Kidney capillary endothelial cell (primary cell): ENCODE measurements at places on chromosomes 13 and 19.

DNA sequence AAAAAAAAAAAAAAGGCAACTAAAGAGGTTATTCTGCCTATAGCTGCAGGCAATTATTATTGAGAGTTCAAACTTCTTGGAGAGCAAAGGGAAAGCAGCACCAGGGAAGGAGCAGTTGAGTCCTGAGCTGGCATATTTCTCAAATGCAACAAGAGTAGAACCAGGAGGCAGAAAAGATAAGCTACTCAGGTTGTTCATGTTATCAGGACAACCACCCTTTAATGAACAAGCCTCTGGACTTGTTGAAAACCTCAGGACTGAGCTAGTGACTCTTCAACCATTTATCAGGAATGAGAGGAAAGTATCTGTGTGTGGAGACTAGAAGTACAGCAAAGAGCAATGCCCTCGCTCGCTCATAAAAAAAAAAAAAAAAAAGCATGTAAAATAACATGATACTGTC, 183.0 kb downstream of the KCTD12 start:
- no peak for DNase-seq

DNA sequence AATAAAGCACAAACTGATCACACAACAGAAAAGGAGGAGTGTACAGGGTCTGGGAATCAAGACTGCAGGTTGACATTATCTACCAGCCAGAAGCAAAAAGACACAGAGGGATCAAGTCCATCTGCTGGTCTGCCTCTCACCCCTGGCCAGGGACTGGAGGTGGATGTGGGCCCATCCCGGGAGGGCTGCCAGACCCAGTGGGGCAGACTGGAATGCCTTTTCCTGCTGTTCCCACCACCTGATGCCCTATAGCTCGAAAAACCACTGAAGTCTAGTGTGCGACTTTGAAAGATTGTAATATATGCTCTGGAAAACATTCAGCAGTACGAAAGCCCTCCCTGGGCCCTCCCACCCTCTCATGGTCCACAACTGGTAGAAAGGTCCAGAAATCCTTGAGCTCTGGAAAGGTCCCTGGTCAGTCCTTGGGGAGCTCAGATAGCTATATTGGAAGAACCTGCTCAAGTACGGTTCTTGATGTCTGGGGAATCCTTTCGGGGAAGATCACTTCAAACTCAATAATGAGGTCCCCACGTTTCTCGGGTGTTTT, 2.6 kb downstream of the DNAJB1 start:
- no peak for DNase-seq

GRCh38 chr13:23695711-23696464, 125.7 kb downstream of the TNFRSF19 start:
- no peak for DNase-seq

GRCh38 chr19:48896191-48896720, 2.3 kb downstream of the TULP2 start:
- no peak for DNase-seq

DNA sequence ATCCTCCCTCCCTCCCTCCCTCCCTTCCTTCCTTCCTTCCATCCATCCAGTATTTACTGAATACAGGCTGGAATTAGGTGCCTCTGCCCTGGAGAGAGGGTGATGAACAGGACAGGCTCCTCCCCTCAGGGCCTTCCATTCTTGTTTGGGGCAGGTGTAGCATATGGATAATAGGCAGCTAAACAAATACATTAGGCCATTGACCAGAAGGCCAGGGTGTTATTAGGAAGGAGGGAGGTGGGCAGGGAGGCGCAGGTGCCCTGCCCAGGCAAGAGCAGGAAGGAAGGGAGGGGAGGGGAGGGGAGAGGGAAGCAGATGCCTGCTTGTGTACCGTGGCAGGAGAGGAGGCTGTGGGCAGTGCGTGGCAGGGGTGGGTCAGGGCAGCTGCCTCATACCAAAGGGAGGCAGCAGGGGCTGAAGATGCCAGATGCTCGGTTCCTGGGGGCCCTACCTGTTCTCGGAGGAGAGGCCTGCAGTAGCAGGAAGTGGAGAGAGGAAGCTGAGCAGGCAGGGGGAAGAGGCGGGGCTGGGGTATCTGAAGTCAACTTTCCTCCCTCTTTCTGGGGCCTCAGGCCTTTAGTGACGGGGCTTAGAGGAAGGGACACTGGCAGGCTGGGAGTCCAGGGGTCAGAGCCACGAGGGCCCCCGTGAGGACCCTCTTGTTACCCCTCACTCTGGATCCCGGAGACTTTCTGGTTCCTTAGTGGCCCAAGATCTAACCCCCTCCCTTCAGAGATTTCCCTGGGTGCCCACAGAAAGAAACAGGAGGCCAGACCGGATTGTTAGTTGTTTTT, at the start of gene RINL:
Gene RINL, minus strand, starts transcription at position 495 of the 794 bp plus-strand sequence. CDS start 1,533 bp downstream, outside the sequence.
- no peak for DNase-seq

DNA sequence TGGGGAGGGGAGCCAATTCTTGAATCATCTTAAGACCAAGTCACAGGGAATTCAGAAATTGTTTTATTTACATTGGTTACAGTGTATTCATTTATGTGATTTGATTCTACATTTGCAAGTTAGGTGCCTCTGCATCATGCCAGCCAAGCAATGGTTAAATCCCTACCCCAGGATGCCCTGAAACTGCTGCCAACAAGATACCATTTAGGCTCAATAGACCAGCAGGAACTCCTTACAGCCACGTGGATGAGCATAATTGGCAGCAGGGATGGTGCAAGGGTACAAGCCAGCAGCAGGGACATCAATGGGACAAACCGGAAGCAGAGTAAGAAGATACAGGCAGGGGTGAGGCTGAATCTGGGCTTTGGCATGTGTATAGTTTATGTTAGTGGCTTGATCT, 72.4 kb upstream of the NBEA start:
- no peak for DNase-seq

DNA sequence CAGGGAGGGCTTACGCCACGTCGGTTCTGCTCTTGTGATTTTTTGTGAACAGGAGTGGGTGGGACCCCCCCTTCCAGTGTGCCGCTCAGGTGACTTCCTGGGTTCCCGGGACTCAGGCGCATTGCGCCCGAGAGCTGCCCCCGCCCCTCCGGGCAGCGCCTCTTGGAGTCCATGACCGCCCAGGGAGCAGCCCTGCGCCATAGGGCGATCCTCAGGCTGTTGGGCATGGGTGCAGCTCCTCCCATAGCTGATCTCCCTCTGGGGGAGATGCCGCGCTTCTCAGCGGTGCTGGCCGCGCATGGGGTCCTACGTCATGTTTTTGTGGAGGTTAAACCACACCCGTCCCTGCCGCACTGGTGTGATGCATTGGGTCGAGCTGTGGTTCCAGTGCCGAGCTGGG, 7.9 kb upstream of the TMPRSS9 start:
- DNase-seq, result no peak

- DNase-seq, result no peak
Observed at GRCh38 chr19:54882758-54883157, 8.7 kb downstream of the FCAR start.

- no peak for DNase-seq
Observed at GRCh38 chr13:33441015-33441414, 155.5 kb upstream of the STARD13 start.

DNA sequence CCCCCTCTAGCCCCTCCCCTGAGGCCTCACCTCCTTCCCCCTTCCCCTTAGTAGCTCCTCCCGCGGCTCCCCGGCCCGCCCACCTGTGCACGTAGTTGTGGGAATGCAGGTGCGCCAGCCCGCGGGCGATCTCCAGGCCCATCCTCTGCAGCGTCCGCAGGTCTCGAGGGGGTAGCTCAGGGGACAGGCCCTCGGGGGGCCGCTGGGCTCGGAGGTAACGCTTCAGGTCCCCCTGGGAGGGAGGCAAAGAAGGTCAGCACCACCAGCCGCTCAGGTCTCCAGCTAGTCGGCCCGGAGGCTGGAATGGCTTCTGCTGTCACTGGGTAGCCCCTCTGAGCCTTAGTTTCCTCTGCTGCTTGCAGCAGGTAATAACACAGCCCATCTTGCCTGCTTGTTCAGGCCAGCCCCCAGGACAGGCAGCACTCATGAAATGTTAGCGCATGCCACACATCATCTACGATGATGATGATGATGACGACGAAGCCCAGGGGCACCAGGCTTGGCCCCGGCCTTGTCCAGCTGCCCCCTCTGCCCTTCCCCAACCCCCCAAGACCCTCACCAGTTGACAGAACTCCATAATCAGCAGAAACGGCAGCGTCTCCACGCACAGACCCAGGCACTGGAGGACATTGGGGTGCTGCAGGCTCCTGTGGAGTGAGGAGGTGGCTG, 9.2 kb downstream of the LMTK3 start:
- no peak for DNase-seq
